ENCODE measurements at places on chromosomes 12 and 14.
A peak's percentile ranks its signal among the peaks of the same experiment; 100 is the strongest.

- no peak for DNase-seq
Observed at GRCh38 chr14:51674294-51675002, 22.7 kb downstream of the FRMD6 start.

GRCh38 chr12:122999196-122999946, 18.9 kb downstream of the ARL6IP4 start:
- no peak for DNase-seq

DNA sequence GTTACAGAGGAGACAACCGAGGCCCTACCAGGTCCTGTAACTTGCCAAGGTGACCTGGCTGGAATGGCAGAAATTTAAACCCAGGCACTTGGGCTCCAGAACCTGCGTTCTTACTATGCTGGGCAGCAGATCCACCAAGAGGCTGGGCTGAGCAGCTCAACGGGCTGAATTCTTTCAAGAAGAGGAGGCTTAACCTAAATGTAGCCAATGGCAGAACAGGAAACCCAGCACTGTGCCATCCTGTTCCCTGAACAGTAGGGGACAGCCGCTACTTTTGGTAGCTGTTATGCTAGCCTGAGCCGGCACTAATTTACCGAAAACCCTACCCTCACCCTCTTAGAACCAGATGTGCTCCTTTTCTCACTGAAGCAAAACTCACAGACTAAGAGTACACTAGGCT, 86.1 kb downstream of the ACTN1 start:
- no peak for DNase-seq

- no peak for DNase-seq
Observed at GRCh38 chr12:50394469-50395029, 1.9 kb downstream of the FAM186A start.

GRCh38 chr14:95174184-95174792, 17.0 kb upstream of the DICER1 start:
- no peak for DNase-seq

DNA sequence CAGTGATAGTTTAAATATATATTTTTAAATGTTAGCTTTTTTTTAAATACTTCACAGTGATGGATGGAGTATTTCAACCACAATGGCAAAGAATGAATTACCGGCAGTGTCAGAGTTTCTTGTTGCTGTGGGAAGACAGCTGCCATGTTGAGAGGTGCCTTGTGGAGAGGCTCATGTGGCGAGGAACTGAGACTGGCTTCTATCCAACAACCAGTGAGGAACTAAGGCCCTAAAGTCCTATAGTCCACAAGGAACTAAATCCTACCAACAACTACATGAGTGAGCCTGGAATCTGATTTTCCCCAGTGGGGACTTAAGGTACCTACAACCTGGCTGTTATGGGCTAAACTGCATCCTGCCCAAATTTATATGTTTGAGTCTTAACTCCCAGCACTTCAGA, 220.2 kb upstream of the PLEKHG7 start:
- DNase-seq = no peak

- no peak for DNase-seq
Observed at GRCh38 chr12:107564946-107565345, 120.7 kb upstream of the PWP1 start.

- DNase-seq = no peak
Observed at GRCh38 chr12:28104316-28104715, 85.9 kb upstream of the CCDC91 start.

- no peak for DNase-seq
Observed at GRCh38 chr14:68214431-68214830, 394.9 kb downstream of the RAD51B start.

- no peak for DNase-seq
Observed at GRCh38 chr14:50069325-50069724, 47.0 kb downstream of the VCPKMT start.

- no peak for DNase-seq
Observed at GRCh38 chr12:87801860-87802720, 227.1 kb downstream of the C12orf50 start.

DNA sequence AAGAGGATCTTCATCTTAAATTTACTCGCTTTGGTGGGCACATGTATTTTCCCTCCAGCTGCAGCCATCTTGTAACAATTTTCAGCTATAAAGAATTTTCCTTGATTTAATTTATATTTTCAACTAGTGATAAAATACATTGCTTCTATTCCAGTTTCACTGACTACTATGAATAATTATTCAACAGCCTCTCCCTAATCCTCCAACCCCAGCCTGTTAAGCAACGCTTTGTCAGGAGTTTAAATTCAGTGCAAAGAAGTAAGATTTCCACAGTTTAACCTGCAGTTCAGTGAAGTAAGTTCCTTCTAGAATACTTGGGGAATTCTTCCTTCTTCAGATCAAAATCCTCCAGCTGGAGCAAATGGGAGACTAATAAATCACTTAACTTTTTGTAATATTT, 180.2 kb downstream of the MSRB3 start:
- no peak for DNase-seq

DNA sequence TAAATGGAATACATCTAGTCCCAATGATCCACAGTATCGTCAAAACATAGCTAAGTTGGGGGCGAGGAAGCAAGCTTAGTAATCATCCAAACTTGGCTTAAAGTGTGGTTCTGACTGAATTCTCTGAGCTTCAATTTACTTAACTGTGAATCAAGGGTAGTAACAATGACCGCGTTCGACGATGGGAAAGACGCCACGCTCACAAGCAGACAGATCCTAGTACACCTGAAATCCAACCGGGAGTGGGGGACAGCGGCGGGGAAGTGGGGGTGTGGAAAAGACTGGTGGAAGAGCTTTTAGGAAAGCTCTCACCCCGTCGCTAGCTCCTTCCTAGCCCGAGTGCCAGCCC, 433 bp downstream of the COX16 start:
- no peak for DNase-seq

- no peak for DNase-seq
Observed at GRCh38 chr14:57150449-57150848, 118.3 kb downstream of the EXOC5 start.

DNA sequence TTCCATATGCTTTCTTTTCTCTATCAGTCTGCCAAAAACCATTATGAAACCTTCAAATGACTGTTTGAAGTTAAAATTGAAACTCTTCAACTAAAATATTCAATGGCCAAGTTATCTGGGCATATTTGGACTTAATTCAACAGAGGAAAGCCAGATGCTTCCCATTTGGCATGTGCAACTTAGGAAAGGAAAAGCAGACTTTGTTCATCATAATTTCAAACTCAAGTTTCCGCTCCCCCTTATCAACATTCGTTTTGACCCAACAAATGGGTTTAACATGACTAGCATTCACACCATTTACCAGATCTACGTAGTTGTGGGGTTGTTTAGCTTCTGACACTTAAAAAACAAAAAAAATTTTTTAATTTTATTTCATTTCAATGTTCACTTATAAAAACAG, 75.7 kb downstream of the PLEKHG7 start:
- no peak for DNase-seq

GRCh38 chr14:20429801-20430669, 5.9 kb downstream of the KLHL33 start:
- DNase-seq = peak; percentile 68

- no peak for DNase-seq
Observed at GRCh38 chr12:116539361-116539771, 19.8 kb upstream of the MAP1LC3B2 start.

- DNase-seq = no peak
Observed at GRCh38 chr12:58309806-58310205, 368.4 kb downstream of the ATP23 start.

GRCh38 chr12:94812345-94812744, 162.0 kb upstream of the TMCC3 start:
- DNase-seq = no peak

GRCh38 chr12:120365675-120366340, 3.2 kb downstream of the MSI1 start:
- DNase-seq = peak; percentile 81

GRCh38 chr12:100142851-100143559, at the start of gene BLTP3B:
Gene BLTP3B, minus strand, starts transcription at chr12:100142874. Its CDS starts 239 bp downstream, at chr12:100142635.
- DNase-seq = peak; percentile 91

GRCh38 chr14:24940213-24940783, 109.6 kb downstream of the STXBP6 start:
- no peak for DNase-seq

- no peak for DNase-seq
Observed at GRCh38 chr14:33375786-33376185, 437.1 kb downstream of the NPAS3 start.

All from body of pancreas (tissue), 4 donors.